ENCODE measurements at places on chromosomes 12 and 14. TPM values are rescaled to one million over a fixed set of nuclear protein-coding genes. Genes with fewer than 3 reads are reported as not detected.

GRCh38 chr14:54649056-54649455 lies 82.1 kb downstream of the SAMD4A start:
- no peak for DNase-seq

DNA sequence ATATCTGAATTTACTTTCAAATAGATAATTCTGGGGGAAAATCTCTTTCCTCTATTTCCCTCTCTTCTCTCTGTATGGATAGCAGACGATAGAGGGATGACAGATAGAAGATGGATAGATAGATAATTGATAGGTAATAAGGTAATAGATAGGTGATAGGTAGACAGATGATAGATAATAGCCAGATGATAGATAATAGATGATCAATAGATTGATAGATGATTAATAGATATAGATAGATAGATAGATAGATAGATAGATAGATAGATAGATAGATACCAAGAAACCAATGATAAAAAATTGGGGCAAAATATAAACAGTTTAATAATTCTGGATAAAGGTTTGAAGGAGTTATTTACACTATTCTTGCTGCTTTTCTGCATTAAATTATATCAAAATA lies 26.6 kb upstream of the RIMBP2 start:
- DNase-seq: no peak

- DNase-seq: no peak
Measured at GRCh38 chr12:54418441-54419087, 502 bp downstream of the ITGA5 start.

The MDGA2 gene
- 0.54 TPM for polyA plus RNA-seq

DNA sequence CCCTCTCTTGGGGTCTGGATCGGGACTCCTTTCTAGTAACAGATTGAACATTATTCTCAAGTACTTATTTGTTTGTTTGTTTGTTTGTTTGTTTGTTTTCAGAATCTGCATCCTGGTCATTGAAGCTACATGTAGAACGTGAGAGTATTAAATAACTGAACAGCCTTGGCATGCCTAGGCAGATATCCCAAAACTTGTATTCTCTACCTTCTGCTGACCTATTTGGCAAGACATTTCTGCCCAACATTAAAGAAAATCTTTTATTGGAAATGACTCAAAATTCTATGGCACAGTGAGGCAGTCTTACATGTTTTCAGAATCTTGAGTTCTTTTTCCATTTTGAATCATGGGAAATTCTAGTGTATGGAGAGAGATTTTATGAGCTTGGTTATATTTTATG lies 165.1 kb upstream of the CNOT2 start:
- no peak for DNase-seq

- no peak for DNase-seq
Measured at GRCh38 chr14:104531421-104532190, 48.0 kb upstream of the C14orf180 start.

The GPR84 gene
- 0.22 TPM for polyA plus RNA-seq

The SLC38A6 gene
- polyA plus RNA-seq: 29.4 TPM

DNA sequence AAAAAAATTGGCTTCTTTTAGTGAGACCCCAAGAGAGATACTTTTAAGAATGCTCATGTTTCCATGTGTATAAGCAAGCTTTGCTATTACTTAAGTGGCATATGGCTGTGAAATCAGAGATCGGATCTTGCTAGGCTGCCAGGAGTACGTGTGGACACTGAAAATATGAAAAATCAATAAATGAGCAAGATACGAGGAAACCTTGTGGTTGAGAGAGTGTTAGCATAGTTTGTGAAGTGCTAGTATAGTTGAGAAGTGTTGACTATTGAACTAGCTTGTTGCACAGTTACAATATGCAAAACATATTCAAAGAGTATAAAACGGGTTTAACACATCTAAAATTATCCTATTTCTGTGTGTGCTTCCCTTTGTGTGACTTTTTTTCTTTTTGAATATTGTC lies 230.9 kb upstream of the NOVA1 start:
- no peak for DNase-seq

All from right lung (tissue), 10 donors.